ENCODE measurements at places on chromosomes 3 and 15.

DNA sequence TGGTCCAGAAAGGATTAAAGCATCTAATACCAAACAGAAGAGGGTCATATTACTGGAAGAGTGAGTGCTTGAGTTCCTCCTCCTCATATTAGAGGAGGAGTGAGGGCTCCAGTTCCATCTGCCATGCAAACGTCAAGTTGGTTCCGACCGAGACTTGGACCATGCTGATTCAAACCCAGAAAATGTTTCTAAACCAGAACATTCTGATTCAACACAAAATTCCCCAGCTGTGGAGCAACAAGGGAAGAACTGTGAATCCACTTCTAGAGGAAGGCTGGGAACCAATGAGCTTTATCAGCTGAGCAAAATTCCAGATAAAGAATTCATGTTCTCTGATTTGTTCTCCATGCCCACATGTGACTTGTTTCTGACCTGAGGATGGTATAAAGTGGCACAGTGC is 135.6 kb upstream of the WNT5A start:
- H3K27me3 ChIP-seq, result no peaks in the 10 kb centered on the region
- no peak overlapping the region for H3K4me3 ChIP-seq
- no peak overlapping the region for H3K27ac ChIP-seq
- H3K36me3 ChIP-seq, result no peaks in the 10 kb centered on the region
- DNase-seq, result peak; percentile 57
- peaks cover 4% of the 10 kb centered on the region for H3K4me1 ChIP-seq

DNA sequence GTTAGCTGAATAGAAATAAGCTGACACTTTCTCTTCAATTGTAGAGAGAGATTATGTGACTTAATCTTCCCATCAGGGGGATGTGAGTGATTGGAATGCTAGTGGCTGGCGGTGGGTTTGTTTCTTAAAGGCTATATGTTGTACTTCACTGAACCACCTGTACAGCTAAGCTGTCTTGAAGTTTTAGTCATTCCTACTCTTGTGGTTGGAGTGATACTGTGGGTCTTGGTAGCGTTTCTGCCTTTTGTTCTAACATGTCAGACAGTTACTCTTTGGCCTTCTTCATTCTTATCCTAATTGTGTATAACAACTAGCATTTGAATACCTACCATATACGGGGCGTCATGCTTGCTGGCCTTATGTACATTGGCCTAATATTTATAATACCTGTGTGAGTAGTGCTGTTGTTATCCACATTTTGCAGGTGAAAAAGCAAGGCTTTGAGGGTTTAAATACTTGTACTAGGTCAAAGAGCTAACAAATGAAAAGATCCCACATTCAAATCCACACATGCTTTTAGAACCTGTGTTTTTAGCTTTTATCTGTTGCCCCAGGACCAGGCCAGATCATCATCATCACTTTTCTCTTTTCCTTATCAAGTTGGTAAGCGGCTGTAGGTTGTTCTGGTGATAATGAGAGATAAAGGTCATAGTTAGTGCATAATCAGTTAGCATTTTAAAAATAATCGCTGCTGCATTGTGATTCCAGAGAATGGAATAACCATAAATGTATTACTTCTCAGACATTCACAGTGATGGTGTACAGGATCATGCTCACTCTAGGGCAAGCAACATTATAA is 50.2 kb downstream of the AKAP13 start:
- no peak for DNase-seq
- H3K27me3 ChIP-seq, result no peaks in the 10 kb centered on the region
- no peak overlapping the region for H3K4me3 ChIP-seq
- H3K4me1 ChIP-seq, result peaks cover 1% of the 10 kb centered on the region

GRCh38 chr15:74907163-74907870 is 666 bp upstream of the FAM219B start:
- no peak for DNase-seq
- H3K4me3 ChIP-seq, result peak overlapping the region; percentile 85
- no peaks in the 10 kb centered on the region for H3K27me3 ChIP-seq

GRCh38 chr3:54970895-54971294 is 43.0 kb upstream of the LRTM1 start:
- no peaks in the 10 kb centered on the region for H3K36me3 ChIP-seq
- H3K4me1 ChIP-seq, result peaks cover 14% of the 10 kb centered on the region
- no peaks in the 10 kb centered on the region for H3K27me3 ChIP-seq
- DNase-seq, result no peak
- H3K27ac ChIP-seq, result no peak overlapping the region

DNA sequence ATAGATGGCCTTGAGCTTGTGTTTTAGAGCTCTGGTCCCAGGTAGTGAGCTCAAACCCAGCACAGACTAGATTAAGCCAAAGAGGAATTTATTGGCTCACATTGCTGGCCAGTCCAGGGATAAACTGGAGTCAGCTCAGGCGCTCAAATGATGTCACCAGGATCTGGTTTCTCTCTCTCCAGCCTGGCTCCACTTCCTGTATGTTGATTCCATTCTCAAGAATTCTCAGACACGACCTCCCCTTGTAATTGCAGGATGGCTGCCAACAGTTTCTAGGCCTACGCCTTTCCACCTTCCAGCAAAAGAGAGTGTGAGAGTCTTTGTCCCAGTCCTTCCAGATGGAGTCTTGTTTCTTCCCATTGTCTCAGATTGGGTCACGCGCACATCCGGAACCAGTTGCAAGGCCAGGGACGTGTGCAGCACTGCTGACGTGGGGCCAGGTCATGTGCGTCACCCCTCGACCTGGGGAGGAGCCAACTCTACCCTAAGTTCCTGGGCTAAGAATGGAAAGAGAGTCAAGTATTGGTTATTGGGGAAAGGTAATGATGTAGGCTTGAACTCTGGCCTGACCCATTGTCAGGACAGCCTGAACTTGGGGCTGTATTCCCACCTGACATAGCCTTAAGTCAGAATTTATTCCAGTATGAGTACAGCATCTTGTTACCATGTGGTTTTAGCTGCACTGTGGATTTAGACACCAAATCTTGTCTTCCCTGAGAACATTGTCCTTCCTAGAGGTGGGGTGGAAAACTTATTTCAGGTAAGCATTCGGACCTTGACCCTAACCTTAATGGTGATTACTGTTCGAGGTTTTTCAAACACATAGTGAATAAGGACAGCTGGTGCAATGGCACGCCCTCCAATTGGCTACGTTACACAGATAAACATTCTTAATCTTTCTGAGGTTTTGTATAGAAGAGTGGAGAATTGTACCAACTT is 31.6 kb downstream of the CACNA1D start:
- H3K4me3 ChIP-seq, result no peak overlapping the region
- no peaks in the 10 kb centered on the region for H3K36me3 ChIP-seq
- no peaks in the 10 kb centered on the region for H3K4me1 ChIP-seq
- H3K27ac ChIP-seq, result no peak overlapping the region
- no peak for DNase-seq

- no peaks in the 10 kb centered on the region for H3K36me3 ChIP-seq
- H3K27ac ChIP-seq, result no peak overlapping the region
- no peak overlapping the region for H3K4me3 ChIP-seq
- H3K4me1 ChIP-seq, result no peaks in the 10 kb centered on the region
- H3K27me3 ChIP-seq, result no peaks in the 10 kb centered on the region
These were observed 617.1 kb downstream of the SQOR start for GRCh38 chr15:46251903-46252302.

DNA sequence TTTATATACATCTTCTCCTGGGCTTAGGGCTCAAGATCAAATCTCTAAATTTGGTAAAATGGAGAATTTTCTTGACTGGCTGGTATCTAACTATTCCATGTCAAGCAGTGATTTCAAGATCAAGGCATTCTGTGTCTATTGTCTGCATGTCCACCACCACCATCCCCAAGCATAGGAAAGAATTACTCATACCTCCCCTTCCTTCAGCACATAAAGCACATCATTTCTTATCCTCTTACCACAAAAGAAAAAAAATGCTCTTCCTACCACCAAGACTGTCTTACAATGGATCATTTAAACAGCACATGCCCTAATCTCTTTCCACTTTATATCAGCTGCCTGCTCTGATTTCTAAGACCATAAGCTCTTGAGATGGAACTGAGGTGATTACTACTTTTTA is 470.5 kb upstream of the THBS1 start:
- no peak overlapping the region for H3K4me3 ChIP-seq
- H3K27me3 ChIP-seq, result no peaks in the 10 kb centered on the region
- no peak overlapping the region for H3K27ac ChIP-seq
- H3K4me1 ChIP-seq, result no peaks in the 10 kb centered on the region

DNA sequence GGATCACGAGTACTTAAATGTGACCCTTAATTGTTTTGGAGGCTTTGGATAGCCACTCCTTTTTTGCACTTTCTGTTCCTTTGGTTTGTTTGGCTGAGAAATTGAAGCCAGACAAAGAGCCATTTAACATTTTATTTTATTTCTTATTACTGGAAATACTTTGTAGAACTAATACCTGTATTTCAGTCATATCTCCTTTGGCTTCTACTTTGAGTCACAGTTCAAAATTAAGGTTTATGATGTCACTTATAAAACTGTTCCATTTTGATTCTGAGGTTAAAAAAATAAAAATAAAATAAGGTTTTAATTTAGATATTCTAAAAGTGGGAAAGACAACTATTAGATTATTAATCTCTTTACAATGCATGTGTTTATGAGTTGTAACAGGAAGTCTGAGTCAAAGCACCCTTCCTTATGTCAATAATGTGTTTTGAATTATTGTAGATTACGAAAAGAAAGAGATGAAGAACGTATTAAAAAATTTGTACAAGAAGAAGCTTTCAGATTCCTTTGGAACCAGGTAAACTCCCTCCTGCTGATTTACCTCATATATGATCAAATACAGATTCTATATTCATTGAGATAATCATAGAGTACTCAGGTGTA is 16.9 kb upstream of the NXPE3 start:
- peaks cover 54% of the 10 kb centered on the region for H3K36me3 ChIP-seq
- H3K27ac ChIP-seq, result no peak overlapping the region

DNA sequence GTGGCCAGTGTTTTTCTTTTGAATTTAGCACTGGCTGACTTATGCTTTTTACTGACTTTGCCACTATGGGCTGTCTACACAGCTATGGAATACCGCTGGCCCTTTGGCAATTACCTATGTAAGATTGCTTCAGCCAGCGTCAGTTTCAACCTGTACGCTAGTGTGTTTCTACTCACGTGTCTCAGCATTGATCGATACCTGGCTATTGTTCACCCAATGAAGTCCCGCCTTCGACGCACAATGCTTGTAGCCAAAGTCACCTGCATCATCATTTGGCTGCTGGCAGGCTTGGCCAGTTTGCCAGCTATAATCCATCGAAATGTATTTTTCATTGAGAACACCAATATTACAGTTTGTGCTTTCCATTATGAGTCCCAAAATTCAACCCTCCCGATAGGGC is 43.5 kb downstream of the AGTR1 start:
- H3K36me3 ChIP-seq, result no peaks in the 10 kb centered on the region
- H3K27me3 ChIP-seq, result no peaks in the 10 kb centered on the region
- DNase-seq, result no peak
- no peak overlapping the region for H3K27ac ChIP-seq

DNA sequence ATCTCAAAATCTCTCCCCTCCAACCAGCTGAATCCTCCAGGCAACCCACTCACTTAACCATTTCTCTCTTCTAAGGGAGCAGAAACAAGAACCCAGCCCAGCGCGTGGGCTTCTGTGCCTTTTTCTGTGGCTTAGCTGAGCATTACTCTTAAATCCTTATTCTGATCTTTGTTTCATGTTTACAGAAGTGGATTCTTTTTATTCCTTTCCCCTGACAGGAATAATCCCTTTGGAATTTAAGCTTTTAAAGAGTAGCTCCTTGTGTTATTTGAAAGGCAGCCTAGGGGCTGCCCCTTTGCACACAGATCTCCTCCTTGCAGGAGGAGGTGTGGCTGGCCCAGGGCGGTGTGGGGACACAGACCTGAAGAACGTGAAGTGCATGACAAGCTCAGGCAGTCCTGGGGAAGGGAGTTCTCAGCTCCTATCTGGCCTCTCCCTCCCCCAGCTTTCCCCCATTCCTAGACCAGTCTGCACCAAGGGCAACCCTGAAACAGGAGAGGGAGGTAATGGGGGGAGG is 77.1 kb upstream of the UBE2E1 start:
- H3K4me3 ChIP-seq, result no peak overlapping the region
- no peaks in the 10 kb centered on the region for H3K36me3 ChIP-seq
- H3K4me1 ChIP-seq, result peaks cover 7% of the 10 kb centered on the region
- H3K27ac ChIP-seq, result no peak overlapping the region

GRCh38 chr3:108090049-108090700 is 656 bp downstream of the CD47 start:
- H3K4me1 ChIP-seq, result peaks cover 5% of the 10 kb centered on the region
- peak; percentile 67 for DNase-seq
- peak overlapping the region; percentile 94 for H3K4me3 ChIP-seq
- no peak overlapping the region for H3K27ac ChIP-seq
- no peaks in the 10 kb centered on the region for H3K27me3 ChIP-seq

- H3K4me3 ChIP-seq, result no peak overlapping the region
- no peak overlapping the region for H3K27ac ChIP-seq
- DNase-seq, result no peak
- no peaks in the 10 kb centered on the region for H3K27me3 ChIP-seq
- H3K36me3 ChIP-seq, result no peaks in the 10 kb centered on the region
These were observed 223.7 kb downstream of the PDCD6IP start for GRCh38 chr3:34022147-34022546.

GRCh38 chr15:62832231-62832630 is 210.3 kb upstream of the TPM1 start:
- no peak overlapping the region for H3K4me3 ChIP-seq
- H3K27me3 ChIP-seq, result no peaks in the 10 kb centered on the region
- no peak overlapping the region for H3K27ac ChIP-seq
- H3K4me1 ChIP-seq, result peaks cover 10% of the 10 kb centered on the region

DNA sequence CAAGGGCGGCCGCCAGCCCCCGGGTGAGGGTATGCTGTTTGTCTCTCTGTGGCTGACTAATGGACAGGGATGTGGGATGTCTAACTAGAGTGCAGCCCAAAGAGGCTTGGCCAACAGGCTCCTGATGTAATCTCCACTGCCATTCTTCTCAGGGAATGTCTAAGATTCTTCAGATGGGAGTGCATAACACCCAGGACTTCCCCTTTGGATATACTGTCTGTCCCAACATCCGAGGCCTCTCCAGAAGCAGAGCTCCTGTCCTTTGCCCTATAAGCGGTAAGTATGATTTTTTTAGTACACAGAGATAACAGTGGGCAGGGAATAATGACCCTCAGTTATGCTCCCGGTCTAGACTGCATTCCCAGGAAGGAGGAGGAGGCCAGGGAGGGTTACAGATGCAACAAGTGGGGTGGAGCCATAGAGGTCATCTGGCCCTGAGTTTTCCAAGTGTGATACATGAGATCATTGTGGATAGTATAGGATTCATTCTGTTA is 62.5 kb upstream of the SLCO2A1 start:
- peak; percentile 80 for DNase-seq
- H3K27me3 ChIP-seq, result no peaks in the 10 kb centered on the region
- H3K27ac ChIP-seq, result no peak overlapping the region
- H3K36me3 ChIP-seq, result no peaks in the 10 kb centered on the region
- H3K4me3 ChIP-seq, result no peak overlapping the region
- H3K4me1 ChIP-seq, result no peaks in the 10 kb centered on the region
